ENCODE measurements at places on chromosomes 3 and 15. TPM values are rescaled to one million over a fixed set of nuclear protein-coding genes. Genes with fewer than 3 reads are reported as not detected.

Gene ADCY5
- 225 TPM for total RNA-seq

Gene SNAPC5
- total RNA-seq, result 39.6 TPM

DNA sequence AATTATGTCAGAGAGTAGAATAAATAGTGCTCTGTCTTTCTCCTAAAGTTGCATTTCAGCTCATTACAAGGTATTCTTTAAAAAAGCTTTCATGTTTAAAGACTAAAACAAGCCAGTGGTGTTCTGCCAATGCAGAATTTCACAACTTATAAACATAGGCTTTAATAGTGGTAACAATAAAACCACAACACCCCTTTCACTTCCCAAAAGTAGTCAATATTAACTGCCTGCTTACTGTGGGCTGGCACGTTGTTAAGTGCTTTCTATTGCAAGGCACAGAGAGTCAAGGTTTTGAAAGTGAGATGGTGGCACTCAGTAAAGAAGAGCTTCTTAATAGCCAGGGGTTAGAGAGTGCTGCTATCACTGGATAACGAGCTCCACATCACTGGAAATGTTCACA, 8.4 kb upstream of the RTP1 start:
- no peak for DNase-seq

GRCh38 chr15:50164458-50164857, 17.5 kb upstream of the SLC27A2 start:
- no peak for DNase-seq

DNA sequence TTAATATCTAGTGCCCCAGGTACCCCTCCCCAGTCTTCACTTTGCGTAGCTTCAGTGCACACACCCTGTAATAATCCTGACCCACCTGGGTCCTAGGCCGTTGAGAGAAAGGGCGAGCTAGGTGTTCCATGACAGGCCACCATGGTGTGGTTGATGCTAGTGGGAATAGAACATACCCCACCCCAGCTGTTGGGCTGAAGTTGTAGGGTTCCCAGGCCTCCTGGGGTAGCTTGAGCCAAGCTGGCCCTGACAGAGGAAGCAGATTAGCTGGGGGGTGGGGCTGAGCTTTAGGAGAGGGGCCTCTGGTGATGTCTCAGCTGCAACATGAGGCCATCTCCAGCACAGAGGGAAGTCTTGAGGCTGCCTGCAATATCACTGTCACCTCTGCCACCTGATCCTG, 40.5 kb downstream of the RAB11A start:
- DNase-seq, result no peak

Gene C3orf85
- not detected for total RNA-seq

Gene AP3B2
- total RNA-seq, result 1.7 TPM

Measured in Right ventricle myocardium superior (tissue), 1 donor.